H4 (cell line): ENCODE measurements at places on chromosomes 1 and 21. TPM values are rescaled to one million over a fixed set of nuclear protein-coding genes. Genes with fewer than 3 reads are reported as not detected.

The SLC35E2B gene
- total RNA-seq, result 18.5 and 20.1 TPM in 2 replicates

The PLD5 gene
- total RNA-seq, result 0.02 TPM in 1 of 2 replicates, not detected in the other

- DNase-seq, result no peak
Measured at GRCh38 chr1:173870252-173871075, 2.3 kb downstream of the ZBTB37 start.

- DNase-seq, result no peak
Measured at GRCh38 chr21:28794371-28794851, 198.3 kb downstream of the LTN1 start.

- DNase-seq, result no peak
Measured at GRCh38 chr21:31473685-31474345, 129.8 kb upstream of the TIAM1 start.
